ENCODE measurements at places on chromosomes 6 and 20.
A peak's percentile ranks its signal among the peaks of the same experiment; 100 is the strongest.

DNA sequence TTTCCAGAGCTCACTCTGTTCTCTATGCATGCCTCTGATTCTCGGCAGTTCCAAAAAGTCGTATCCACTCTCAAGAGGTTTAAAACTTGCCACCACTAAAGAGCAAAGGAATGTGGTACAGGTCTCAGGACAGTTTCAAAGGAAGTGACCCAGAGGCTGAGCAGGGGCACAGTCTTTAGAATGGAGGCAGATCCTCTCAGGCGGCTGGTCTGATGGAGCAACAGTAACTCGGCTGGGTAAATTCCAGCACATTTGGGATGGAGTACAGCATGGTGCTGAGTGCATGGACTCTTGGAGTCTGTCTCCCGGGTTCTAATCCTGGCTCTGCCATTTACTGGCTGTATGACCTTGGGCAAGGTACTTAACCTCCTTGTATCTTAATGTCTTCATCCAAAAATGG lies 88.1 kb upstream of the BACH2 start:
- peak; percentile 69 for DNase-seq

DNA sequence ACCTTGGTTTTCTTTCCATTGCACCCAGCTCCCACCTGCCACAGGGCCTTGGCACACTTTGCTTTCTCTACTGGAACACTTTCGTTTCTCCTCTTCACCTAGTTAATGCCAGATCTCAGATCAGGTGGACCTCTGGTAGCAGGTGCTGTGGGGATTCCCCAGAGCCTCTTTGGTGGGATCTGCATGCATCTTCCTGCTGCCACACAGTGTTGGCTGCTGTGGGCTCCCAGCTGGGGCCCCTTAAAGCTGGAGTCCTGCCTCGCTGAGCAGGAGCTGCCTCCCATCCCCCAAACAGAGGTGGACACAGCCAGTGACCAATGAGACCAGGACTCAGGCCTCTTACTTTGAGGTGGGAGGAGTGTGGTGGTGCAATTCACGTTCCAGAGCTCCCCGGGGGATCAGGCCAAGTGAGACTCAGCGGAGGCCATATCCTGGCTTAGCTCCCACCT lies 28.4 kb downstream of the CEBPB start:
- DNase-seq = no peak

GRCh38 chr6:90173262-90173925 lies 123.2 kb downstream of the BACH2 start:
- no peak for DNase-seq

DNA sequence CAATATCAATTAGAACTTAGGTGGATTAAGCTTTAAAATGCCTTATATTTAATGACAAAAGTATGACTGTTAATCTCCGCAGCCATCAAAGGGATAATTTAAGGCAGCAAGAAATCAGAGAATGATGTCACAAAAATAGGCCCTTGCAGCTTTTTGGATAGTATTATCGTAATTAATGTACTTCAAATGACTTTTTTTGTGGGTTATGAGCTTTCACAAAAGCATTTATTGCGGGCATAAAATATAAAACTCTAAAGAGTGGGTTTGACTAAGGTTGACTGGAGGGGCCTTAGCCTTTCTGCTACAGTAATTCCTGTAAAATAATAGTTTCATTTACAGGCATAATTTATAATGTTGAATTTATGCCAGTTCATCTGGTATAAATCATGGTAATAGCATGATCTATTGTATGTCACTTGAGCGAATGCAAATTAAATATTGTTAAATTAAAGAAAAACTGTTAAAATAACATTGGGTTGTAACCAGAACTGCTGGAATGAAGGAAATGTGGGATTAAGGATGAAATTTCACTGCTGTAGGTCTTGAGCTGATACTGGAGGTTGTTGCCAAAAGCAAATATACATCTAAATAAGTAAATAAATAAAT lies 78.5 kb upstream of the ZFP64 start:
- DNase-seq = no peak

DNA sequence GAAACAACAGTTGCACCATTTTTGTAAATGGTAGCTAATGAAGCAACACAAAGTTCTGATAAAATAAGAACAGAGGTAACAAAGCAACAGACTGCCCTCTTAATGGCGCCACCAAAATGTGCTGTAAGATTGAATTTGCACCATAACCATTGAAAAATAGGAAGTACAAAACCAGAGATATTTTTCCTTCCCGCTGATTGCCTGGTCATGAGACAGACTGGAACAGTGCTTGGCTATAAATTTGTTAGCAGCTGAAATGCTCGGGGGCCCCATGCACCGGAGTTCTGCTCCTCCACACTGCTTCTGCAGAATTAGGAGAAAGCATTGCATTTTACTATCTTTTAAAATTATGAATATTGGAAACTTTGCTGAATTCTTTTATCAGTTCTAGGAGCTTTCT lies 164.4 kb upstream of the QKI start:
- no peak for DNase-seq

GRCh38 chr6:1970151-1970561 lies 275.2 kb downstream of the GMDS start:
- no peak for DNase-seq

DNA sequence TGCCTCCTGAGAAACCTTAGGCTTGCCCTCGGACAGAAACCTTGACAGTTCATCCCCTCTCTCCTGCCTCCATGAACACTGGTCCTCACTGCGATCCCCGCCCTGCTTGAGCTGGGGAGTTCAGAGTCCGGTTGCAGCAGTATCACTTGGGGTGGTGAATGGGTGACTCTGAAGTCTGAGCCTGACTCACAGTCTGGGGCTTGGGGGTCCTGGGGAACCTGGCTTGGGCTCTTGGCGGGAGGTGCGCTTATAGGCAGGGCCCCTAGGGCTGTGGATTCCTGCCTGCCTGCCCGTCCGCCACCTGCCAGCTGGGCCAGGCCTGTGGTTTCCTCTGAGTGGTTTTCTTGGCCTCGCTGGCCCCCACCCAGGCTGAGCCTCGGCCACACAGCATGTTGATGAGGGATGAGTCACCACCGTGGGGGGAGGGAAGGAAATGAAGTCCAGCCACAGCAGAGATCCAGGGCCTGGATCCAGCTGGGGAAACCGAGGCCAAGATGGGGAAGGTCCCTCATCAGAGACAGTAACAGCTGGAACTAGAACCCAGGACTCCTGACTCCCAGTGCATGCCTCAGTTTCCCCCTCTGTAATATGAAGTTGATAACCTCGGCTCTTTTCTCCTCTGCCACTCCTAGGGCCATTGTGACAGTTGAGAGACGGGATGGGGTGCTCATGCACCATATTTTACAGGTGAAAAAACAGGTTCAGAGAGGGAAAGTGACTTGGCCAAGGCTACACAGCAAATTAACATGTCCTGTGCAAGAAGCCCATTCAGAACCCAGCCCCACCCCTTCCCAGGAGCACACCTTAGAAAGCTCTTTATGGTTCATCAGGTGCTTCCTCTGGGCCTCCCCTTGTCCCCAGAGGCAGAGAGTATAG lies 9.2 kb downstream of the FOXS1 start:
- DNase-seq = no peak

DNA sequence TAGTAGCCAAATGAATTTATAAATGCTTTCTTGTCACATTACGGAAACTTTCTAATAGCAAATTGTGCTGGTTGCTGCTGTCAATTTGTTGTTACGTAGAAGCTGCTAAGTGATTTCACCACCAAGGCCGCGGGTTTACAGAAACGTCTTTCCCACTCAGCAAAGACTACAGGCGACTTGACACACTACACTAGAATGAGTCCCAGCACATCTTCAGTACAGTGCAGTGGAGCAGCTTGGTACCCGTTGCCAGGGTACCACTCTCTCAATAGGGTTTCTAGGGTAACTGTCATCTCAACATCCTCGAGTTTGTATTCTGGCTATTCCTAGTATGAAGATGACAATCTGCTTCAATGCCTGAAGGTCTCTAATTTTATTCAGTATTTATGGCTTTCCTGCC lies 22.7 kb upstream of the ZDHHC14 start:
- DNase-seq = no peak

DNA sequence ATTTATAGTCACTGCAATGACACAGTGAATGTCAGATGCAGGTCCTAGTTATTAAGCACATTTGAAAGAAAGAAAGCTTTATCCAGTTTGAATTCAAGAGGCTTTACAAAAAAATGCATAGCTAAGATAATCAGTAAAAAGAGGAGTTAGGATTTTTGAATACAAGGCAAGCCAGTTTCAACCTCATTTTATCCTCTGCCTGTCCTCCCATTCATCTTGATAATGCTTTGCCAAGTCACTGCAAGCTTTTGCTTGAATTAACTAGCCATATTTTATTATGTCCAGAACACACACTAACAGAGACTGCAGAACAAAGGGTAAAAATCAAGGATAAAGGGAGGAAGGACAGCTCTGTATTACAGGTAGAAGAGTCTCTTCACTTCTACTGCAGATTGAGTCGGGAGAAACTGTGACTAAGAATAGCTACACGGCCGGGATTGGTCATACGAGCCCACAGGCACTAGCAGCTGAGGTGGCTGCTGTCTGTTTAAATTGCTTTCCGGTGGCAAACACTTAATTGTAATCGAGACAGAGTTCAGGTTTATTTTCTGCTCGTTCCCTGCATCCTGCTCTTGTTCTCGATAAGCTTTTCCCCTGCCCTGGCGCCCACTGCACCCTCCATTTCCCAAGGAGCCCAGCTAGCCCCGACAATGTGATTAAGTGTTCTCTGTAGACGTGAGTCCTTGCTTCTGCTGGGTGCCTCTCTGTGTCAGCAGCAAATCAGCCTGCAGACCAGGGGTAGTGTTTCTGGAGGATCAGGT lies 30.5 kb upstream of the AKAP12 start:
- no peak for DNase-seq

DNA sequence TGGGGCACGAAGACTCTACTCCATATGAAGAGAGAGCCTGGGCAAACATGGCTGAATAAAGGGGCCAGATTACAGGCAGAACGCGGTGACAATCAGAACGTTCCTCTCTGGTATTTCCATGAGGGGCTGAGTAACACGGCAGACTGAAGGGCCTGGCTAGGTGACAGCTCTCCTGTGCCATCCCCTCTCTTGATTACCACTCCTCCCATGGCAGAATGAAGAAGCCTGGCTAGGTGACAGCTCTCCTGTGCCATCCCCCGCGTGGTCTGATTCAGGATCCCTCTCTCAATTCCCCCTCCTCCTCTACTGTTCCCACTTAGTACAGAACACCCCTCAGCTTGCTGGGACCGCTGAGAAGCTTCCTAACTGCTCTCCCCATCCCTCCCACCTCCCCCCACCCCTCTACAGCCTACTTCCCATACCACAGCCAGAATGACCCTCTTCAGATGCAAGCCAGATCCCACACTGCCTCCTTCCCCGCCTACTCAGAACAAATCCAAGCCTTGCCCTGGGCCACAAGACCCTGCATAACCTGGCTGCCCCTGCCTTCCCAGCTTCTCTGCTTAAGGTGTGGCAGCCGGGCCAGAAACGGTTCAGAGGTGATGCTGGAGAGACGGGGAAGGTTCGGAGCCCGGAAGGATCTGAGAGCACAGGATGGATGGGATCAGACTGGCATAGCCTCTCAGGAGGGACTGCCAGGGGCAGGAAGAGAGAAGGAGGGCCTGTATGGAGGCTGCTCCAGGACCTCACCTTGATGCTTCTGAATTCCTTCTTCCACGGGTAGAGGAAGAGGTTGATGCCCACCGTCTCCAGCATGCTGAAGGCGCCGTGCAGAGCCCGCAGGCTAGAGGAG lies 7.7 kb downstream of the SPATA2 start:
- DNase-seq = no peak

- DNase-seq = no peak
Observed at GRCh38 chr6:106450653-106451052, 90.1 kb downstream of the CRYBG1 start.

GRCh38 chr6:130913120-130913519 lies 85.9 kb downstream of the SMLR1 start:
- peak; percentile 31 for DNase-seq

GRCh38 chr20:25296094-25297093 lies 48.5 kb downstream of the PYGB start:
- DNase-seq = peak; percentile 34

GRCh38 chr20:11207749-11208502 lies 534.1 kb upstream of the JAG1 start:
- no peak for DNase-seq

- DNase-seq = no peak
Observed at GRCh38 chr6:116672306-116672705, 3.7 kb upstream of the ZUP1 start.

GRCh38 chr6:152008779-152009178 lies 201.3 kb downstream of the ESR1 start:
- DNase-seq = no peak

GRCh38 chr6:2950713-2951112 lies 20.7 kb downstream of the SERPINB6 start:
- no peak for DNase-seq

DNA sequence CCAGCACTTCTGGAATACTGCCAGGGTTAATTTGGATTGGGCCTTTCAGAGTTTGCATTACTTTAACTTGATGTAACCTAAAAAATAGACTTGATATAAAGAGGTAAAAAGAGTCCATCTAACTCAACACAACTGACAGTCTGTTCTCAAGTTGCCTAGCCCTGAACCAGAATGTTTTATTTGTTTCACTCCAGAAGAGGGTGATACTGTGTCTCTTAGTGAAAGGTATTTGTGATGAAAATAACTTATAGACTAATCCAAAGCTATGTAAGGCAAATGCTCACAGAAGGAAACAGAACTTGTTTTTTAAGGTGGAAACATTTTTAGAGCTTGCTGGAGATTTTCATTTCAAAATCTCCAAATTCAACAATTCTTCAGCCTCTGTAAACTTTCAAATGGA lies 469.1 kb upstream of the RUNX2 start:
- no peak for DNase-seq

DNA sequence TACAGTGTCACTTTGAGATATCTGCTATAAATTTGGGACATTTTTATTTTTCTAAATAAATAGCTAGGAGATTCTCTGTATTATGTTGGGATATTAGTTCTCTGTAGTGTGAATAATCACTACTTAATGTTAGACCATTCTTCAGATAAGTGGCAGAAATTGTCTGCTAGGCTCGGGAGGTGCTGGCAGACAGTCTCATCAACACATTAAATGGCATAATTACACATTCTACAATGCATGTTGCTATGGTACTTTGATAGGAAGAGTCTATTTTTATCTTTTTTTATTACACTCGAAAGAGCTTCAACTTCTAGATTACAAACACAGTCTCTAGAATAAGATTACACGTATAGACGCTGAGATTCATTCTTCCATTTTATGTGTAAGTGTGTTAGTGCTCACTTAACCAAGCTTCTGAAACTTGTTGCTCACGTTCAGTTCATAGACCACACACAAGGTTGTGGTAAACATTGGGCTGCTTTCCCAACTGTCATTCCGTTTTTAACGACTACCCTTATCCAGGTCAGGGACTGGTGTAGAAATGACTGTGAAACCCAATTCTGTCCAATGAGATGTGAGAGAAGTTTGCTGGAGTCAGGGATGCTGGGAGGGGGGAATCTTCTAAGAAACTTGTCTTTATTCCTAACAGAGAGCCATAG lies 78.6 kb downstream of the TPBG start:
- DNase-seq = no peak

DNA sequence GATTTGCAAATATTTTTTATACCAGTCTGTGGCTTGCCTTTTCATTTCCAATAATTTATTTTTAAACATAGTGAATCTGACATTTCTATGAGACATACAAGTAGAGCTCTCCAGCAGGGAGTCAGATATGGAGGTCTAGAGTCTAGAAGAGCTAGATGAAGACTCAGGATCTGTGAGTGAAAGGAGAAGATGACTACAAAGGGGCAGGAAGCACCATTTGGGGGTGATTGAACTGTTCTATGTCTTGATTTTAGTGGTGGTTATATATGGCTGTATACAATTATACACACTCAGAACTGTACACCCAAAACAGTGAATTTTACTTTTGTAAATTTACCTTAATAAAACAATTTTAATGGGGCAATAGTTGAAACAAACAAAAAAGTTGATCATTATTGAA lies 127.9 kb upstream of the BACH2 start:
- no peak for DNase-seq
